ENCODE measurements at places on chromosomes 11 and 22. TPM values are rescaled to one million over a fixed set of nuclear protein-coding genes. Genes with fewer than 3 reads are reported as not detected.

The TREH gene
- not detected for total RNA-seq

The SLC15A3 gene
- total RNA-seq: 9.1 TPM

The MRPL23 gene
- total RNA-seq: 164 TPM

The CEP126 gene
- 4.2 TPM for total RNA-seq

The TRPM5 gene
- total RNA-seq: not detected

The LMO2 gene
- 92.6 TPM for total RNA-seq

The TRIM48 gene
- total RNA-seq: not detected

The BTG4 gene
- total RNA-seq: not detected

The TTC38 gene
- 22.2 TPM for total RNA-seq

The TENM4 gene
- 15.6 TPM for total RNA-seq

The C11orf16 gene
- not detected for total RNA-seq

The PANX3 gene
- not detected for total RNA-seq

The SERPINH1 gene
- total RNA-seq: 431 TPM

The INPPL1 gene
- total RNA-seq: 41.6 TPM

The DGAT2 gene
- total RNA-seq: 0.25 TPM

The APOA4 gene
- total RNA-seq: not detected

The DMC1 gene
- total RNA-seq: 3.2 TPM

The RCOR2 gene
- 2.0 TPM for total RNA-seq

The DCHS1 gene
- 5.4 TPM for total RNA-seq

The MAPK12 gene
- total RNA-seq: 28.3 TPM

The DENND6B gene
- 1.9 TPM for total RNA-seq

The MS4A3 gene
- total RNA-seq: not detected

The OR51B2 gene
- total RNA-seq: not detected

The VPREB1 gene
- not detected for total RNA-seq

The GAS2 gene
- total RNA-seq: 2.0 TPM
